ENCODE measurements at places on chromosomes 7 and 10.

- peak; percentile 52 for DNase-seq
These were observed 38.8 kb downstream of the TMEM60 start for GRCh38 chr7:77759294-77759889.

DNA sequence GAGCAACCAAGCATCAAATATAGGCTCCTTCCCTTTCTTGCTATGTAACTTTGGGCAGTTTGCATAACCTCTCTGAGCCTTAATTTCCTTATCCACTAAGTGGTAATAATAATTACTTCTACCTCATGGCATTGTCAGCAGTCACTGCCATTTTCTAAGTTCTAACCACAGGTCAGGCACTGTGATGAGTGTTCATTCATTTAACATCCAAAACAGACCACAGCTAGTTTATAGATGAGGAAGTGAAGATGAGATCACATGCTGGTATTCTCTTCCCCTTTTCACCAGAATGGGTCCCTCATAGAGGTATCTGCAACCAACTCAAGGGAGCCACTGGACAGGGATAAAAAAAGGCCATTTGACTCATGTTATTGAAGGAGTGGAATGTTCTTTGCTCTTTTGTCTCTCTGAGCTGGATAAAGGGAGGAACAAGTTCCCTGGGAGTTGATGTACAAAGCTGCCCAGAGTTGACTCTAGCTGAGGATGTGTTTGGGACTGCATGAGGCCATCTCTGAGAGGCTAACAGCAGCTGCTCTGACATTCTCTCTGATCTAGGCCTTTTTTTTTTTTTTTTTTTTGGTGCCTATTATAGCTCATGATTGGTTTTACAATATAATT is 65.0 kb downstream of the DNAJC12 start:
- no peak for DNase-seq

- no peak for DNase-seq
These were observed 550.0 kb downstream of the MDFIC start for GRCh38 chr7:115471891-115472290.

DNA sequence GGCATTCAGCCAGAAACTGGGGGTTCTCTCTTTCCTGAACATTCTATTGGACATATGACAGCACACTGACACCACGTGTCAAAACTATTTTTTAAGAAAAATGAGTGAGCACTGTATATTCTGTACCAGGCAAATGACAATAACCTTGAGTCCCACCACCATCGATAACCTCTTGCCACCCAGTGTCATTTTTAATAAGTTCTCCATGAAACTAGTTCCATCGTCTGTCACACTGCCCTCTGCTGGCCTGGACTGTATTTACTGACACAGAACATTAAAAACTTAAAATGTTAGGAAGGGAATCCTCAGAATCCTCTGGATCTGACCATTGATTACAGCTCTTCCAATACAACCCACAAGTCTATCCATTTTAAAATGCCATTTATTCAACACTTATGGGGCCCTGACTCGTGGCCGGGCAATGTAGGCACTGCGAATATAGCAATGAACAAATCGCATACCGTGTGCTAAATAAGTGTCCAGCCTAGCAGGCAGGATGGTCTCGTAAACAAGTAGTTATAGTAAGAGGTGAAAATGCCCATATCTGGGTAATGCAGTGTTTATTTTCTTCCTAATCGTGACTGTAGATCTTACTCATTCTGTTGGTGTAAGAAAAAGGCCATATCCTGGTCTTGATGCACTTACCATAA is 35.9 kb upstream of the CACNB2 start:
- peak; percentile 46 for DNase-seq

- DNase-seq: no peak
These were observed at the start of gene NPFFR1 for GRCh38 chr10:70283445-70284399. Gene NPFFR1, minus strand, starts transcription at chr10:70284004. Its CDS starts 328 bp downstream, at chr10:70283676.

DNA sequence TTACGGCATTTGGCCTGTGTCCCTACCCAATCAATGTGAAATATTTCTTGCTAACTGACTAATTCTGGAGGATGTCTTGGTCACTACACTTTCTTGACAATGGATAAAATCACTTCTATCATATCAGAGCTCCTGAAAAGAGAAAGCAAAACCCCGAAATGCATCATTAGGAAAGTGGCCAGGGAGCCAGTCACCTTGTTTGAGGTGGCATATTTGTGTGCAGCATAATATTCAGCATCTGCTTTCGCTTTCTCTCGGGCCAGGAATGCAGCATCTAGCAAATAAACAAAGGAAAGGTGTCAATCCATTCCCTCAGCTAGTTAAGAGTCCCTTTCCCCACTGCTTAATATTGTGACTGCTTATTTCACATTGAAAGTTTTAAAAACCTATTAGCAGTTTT is 31.2 kb downstream of the ERLIN1 start:
- DNase-seq: no peak
